ENCODE measurements at places on chromosomes 12 and 14.

DNA sequence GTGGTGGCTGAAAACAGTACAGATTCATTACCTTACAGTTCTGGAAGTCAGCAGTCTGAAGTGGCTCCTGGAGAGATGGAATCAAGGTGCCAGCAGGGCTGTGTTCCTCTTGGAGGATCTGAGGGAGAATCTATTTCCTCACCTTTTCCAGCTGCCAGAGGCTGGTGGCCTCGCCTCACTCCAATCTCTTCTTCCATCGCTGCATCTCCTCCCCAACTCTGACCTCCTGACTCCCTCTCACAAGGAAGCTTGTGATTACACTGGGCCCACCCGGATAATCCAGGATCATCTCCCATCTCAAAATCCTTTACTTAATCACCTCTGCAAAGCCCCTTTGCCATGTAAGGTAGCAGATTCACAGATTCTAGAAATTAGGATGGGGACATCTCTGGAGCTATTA, 11.4 kb upstream of the NCOR2 start:
- no peak for DNase-seq

GRCh38 chr12:77850129-77850528, 19.4 kb downstream of the NAV3 start:
- DNase-seq: no peak

DNA sequence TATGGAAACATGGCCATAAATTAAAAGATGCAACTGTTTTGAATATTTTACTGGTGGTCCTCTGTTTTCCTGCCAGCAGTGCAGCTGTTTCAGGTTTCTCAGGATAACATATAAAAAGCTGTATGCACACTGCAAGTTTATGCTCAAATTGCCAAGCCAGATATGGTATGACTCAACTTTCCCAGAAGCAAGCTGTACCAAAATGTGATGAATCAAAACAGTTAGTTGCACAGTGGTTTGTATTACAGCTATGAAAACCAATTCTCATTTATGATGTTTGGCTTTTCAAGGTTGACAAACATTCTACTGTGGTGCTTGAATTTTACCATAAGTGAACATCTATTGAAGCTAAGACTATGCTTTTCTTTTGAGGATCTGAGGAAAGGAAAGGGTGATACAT, 15.5 kb downstream of the TRMT5 start:
- no peak for DNase-seq

GRCh38 chr14:44297437-44297836, 209.6 kb downstream of the FSCB start:
- DNase-seq: no peak

DNA sequence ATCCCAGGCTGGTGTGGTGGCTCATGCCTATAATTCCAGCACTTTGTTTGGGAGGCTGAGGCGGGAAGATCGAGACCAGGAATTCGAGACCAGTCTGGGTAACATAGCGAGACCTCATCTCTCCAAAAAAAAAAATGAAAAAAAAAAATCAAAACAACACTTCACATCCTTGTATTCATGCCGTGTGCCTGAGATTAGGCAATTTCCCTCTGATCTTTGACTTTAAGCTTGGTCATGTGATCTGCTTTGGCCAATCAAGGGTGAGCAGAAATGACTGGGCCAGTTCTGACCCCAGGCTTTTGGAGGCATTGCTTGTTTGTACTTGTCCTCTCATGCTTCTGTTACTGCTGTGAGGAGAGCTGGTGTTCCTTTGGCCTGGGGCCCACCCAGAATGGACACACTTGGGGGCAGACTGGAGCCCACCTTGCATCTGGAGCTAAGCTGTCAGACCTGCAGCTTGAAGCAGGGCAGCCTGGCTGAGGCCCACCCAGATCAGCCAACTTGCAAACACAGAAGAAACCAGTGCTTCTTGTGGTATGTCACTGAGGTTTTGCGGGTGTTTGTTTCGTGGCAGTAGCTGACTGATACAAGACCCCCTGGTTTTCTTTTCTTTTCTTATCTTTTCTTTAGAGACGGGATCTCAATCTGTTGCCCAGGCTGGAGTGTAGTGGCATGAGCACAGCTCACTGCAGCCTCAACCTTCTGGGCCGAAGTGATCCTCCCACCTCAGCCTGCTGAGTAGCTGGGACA, 29.7 kb upstream of the TBX3 start:
- no peak for DNase-seq

GRCh38 chr12:39352471-39353017, 90.4 kb downstream of the KIF21A start:
- no peak for DNase-seq

GRCh38 chr12:109722022-109722720, 8.5 kb downstream of the FAM222A start:
- no peak for DNase-seq

GRCh38 chr12:104526320-104526719, 69.6 kb downstream of the CHST11 start:
- DNase-seq: no peak

GRCh38 chr12:11689591-11690186, 40.2 kb downstream of the ETV6 start:
- no peak for DNase-seq

GRCh38 chr12:9406564-9407424, 198.6 kb upstream of the PZP start:
- DNase-seq: no peak

DNA sequence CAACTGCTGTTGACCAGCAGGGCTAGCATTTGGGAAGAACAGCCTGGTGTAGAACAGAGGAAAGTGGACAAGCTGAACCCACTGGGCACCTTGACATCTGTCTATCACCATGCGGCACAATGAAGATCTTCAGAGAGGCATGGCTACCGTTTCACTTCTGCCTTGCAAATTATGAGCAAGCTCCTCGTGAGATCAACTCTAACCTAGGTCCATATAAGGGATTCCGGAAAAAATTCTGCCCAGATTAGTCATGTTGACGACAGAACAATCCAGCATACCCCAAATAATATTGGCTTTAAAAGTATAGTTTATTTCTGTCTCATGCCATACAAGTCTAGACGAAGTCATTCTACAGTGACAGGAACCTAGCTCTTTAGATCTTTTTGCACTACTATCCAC, 91.6 kb upstream of the ATF7IP start:
- DNase-seq: no peak

DNA sequence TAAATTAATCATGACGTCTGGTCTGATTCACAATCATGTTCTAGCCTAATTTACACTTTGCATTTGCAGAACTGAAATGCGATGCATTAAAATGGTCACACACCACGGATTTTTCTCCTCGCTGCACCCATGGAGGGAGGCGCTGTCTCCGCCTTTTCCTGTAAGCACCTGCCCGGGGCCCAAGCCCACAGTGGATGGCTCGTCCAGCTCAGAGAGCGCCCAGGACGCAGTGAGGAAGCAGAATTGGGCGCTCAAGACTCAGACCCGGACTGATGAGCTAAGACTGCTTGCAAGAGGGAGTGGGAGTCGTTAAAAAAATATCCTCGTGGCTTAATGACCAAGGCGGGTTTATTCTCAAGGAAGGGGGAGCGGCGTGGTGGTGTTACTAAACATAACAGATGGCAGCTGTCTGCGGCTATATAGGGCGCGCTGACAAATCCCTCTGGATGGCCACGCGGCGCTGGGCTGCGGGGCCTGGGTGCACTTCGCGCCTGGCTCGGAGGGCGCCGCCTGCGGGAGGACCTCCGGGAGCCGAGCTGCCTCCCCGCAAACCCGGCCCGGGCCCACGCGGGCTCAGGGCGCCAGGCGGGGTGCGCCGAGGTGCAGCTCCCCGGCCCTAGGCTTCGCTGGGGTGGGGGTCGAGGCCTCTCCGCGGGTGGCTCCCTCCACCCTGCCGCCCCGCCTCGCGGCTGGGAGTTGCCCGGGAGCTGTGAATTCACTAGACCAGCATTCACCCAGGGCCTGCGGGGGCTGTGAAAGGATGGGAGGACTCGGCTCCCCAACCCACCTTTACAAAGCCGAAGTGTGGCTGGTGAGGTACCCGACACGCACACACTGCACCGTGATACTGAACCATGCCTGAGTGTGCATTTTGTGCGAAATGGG, 78.7 kb downstream of the PPM1A start:
- DNase-seq: no peak

DNA sequence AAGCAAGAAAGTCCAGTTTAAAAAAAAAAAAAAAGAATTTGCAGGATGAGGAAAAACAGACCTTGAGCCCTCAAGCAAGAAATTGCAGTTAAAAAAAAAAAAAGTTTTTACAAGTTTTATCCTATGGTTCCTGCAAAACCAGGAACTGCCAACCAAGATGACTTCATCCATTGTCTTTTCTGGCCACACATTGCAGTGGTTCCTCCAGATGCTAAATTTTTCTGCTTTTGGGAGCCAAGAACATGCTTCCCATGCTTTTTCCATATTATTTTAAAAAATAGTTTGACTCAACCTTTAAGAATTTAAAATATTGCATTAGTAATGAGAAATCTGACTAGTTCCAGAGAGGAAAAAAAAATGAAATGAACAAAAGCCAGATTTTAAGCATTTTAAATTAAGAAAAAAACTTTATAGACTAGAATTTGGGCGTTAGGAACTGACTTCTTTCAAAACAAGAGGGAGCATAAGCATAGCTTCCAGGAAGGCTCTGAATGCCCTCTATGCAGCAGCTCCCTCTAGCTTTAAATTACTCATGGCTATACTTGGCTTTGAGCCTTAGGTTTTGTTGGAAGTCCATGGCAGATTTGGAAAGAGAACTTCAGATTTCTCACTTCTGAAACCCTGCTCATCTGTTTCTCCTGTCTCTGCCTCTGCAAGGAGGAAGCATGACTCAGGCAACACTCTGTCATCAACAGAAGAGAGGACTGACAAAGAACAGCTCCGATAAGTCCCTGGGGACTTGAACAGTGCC, 124.5 kb downstream of the GPR65 start:
- DNase-seq: no peak

- DNase-seq: no peak
Observed at GRCh38 chr12:6925540-6926279, 2.0 kb upstream of the ATN1 start.

GRCh38 chr12:118145798-118146156, 9.9 kb downstream of the PEBP1 start:
- no peak for DNase-seq

GRCh38 chr14:100658181-100658886, 68.4 kb upstream of the DLK1 start:
- no peak for DNase-seq

- DNase-seq: no peak
Observed at GRCh38 chr14:70073924-70074566, 114.7 kb downstream of the SLC8A3 start.

DNA sequence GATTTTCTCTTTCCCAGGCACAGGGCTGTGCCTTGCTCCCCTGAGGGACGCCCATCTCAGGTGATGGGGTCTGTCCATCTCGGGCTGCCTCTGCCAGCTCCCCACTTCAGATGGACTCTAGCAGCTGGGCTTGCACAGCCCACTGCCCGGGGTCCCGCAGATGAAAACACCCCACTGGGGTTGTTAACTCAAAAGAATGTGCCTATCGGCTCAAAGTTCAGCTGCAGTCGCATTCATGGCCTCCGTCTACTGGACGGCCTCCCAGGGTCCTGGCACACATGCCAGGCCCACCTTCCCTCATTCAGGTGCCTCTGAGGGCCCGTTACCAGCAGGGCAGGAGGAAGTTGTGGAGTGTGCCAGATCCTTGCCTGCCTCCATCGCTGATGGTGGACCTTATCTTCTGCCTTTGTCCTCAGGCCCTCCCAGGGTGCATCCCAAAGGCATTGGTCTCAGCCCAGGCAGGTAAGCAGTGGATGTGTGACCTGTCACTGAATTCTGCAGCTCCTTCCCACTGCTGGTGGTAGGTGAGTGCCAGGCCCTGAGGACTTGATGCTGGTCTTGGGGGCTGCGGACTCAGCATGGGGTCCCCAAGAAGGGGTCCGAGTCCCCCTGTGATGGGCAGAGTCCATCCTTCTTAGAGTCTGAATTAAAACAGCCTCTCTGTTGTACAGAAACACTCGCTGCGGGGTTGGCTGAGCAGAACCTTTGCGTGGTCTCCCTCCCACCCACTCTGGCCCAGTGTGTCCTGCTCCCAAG, 324.6 kb upstream of the DIO3 start:
- no peak for DNase-seq

Measured in NCI-H1417 treated with DMSO at 0.1 percent for 48 hours (cell line).